Stimulated activated CD4-positive, alpha-beta T cell treated with anti-CD3 and anti-CD28 coated beads, Interleukin-15, amount 100 ng/mL, for 24 hours (primary cell): ENCODE measurements at places on chromosomes 7 and 10.

- no peak for DNase-seq
Observed at GRCh38 chr7:139103057-139103815, 6.3 kb downstream of the ZC3HAV1 start.

- DNase-seq: no peak
Observed at GRCh38 chr7:50672045-50672444, 106.8 kb upstream of the DDC start.

DNA sequence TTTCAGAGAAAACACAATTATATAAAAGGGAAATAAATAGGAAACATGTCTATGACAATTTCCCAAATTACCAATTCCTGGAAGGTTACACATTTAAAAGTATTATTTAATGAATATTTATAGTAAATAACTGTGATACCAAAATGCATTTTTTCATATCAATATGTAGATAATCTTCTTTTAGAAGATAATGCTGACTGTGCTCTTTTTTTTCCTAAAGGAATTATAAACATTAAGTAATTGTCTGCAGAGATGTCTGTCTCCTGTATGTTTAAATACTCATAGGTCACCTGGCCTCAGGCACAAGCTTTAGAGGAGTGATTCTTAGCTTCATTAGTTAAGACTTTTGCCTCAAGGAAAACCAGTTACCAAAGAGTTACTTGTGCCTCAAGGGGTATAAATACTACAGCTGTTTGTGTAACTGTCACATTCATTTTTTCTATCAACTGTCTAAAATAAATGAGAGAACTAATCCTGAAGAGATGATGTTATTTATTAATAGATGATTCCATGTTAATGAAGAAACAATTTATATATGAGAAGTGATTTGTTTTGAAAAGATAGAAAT is 77.1 kb downstream of the DNAJC1 start:
- no peak for DNase-seq

- no peak for DNase-seq
Observed at GRCh38 chr7:26760501-26760900, 103.9 kb downstream of the SKAP2 start.

- DNase-seq: no peak
Observed at GRCh38 chr10:125235093-125236069, 75.0 kb upstream of the CTBP2 start.

DNA sequence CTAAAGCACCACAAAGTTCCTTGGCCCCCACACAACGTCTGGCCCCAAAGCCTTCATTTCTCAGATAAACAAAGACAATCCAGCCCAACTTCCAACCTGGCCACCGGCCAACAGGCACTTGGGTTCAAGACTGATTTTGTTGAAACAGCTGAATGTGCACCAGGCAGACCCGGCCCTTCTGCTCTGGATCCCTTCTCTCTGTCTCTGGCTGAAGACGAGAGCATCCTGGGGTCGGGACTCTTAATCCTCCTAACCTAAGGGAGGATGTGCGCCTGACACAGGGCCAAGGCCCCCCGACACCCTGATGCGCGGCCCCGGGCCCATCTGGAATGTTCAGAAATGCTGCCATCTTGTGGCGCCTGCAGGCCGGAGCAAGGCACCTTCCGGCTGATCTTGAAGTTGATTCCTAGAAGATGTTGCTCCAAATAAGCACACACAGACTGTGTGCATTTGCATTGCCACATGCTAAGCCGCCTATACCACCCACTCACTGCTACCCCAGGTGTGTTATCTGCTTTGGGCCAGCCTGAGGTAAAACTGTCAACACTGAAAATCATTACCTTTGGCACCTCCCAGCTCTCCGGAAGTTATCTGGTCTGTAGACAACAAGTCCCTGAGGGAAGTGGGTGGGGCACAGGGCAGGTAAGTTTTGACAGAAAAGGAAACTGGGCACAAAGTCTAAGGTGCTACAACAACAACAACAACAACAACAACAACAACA is 98.4 kb upstream of the HABP2 start:
- peak; percentile 40 for DNase-seq

DNA sequence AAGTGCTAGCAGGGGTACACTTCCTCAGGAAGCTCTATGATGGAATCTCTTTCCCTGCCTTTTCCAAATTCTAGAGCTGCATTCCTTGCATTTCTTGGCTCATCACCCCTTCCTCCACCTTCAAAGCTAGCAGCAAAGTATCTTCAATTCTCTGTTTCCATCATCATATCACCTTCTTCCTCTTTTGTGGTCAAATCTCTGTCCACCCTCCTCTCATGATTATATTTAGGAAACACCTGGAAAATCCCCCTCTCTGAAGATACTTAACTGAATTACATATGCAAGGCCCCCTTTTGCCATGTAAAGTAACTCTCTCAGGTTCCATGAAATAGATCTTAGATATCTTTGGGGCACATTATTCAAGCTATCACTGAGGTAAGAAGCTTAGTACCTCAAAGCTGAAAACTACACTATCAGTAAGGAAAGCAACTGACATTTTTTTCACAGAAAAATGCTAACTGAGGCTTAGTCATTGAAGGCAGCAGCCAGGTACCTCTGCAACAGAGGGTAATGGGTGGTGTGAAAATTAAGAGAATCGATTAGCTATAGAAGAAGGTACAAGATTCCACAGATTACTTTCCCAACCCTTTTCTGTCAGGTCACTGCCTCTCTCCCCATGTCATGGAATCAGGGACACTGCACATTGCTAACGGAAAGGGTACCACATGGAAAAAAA is 197.3 kb downstream of the MACC1 start:
- DNase-seq: no peak

DNA sequence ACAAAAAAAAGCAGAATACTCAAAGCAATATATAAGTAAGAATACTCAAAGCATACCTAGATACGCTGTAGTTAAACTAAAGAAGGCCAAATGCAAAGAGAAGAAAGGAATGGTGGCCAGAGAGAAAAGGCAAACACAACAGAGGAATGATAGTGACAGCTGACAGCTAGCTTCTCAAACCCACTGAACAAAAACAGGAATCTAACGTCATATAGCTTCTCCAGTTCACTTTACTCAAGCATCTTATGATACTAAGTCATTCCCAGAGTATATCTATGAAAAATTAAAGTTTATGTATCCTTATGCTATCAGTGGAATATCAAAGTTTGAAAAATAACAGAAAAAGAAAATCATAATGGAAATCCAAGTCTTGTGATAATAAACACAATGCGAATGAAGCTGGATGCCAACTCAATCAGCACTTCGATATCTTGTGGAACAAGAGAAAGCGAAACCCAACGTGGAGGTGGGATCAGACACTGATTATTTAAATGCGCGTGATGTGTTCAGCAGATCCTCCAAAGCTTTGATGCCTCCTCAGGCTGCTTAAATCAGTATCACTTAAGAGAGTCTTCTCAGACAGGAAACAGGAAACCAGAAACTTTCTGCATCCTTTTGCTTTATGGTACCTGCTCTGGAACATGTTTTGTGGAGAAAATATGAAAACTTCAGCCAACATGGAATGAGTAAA is 102.8 kb downstream of the PIP4K2A start:
- DNase-seq: peak; percentile 64

DNA sequence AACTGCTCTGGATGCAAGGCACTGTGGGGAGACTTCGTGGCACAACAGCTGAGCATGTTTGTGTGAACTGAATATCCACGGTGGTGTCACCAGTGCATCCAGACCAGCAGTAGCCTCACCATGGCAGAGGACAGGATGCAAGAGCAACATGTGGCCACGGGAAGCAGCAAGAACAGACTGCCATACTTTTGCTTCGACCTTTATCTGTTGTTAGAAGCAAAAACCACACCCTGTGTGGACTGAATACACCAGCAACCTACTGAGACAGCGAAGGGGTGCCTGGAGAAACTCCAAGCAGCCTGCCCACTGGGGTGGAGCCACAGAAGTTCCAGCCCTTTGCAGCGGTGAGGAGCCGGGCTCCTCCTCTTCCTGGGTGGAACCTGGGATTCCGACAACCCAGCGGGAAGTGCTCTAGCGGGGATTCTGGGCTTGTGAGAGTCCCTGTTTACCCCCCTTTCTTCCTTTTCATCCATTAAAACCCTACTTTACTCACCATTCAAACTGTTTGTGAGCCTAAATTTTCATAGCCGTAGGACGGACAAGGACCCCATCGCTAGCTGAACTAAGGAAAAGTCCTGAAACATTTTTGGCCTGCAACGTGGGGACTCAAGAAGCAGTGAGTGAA is 584.9 kb downstream of the GRM8 start:
- no peak for DNase-seq

DNA sequence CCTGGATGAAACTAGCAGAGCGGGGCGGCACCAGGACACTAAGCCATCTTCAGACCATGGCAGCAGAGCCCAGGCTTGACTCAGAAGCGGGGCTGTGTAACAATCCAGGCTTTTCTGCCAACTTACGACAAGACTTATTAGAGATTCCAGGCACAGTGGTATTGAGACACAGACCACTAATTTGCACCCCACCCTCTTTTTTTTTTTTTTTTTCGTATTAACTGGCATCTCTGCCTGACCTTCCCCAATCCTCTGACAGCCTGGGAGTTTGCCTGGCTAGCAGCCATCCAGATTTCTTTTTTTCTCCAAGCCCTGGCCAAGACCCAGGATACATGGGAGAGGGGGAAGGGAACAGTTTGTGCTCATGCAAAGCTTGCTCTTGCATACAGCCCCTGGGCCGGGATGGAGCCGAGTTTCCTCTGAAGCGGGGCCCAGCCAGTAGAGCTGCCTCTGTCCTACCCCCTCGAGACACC is 182.4 kb downstream of the PLXNA4 start:
- DNase-seq: no peak

GRCh38 chr7:135934651-135935050 is 42.5 kb downstream of the MTPN start:
- no peak for DNase-seq

DNA sequence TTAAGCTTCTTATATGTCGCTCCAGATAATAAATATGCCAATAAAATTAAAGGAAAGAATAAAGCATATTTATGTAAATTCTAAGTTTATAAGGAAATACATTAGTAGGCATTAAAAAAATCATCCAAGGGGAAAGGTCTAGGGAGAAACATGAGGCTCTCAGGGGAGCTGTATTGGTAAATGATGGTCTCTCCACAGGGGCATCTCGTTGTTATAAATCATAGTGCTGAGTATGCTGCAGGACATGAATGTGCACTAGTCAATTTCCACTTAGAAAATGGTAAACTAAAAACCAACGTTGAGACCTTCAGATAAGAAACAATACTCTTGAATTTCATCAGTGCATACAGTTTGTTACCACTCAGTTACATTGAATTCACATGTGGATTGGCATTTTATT is 194.0 kb upstream of the AHR start:
- no peak for DNase-seq
